Activated CD4-positive, alpha-beta memory T cell treated with anti-CD3 and anti-CD28 coated beads, Interleukin-2, amount 10 ng/mL, durations not matched to agents 7 days and 5 days (primary cell): ENCODE measurements at places on chromosomes 16 and 17. TPM values are rescaled to one million over a fixed set of nuclear protein-coding genes. Genes with fewer than 3 reads are reported as not detected.

The RNF222 gene
- 0.18 TPM for total RNA-seq

GRCh38 chr16:9484426-9484825, 393.0 kb downstream of the HAPSTR1 start:
- H3K36me3 ChIP-seq: no peaks in the 10 kb centered on the region
- H3K4me3 ChIP-seq: no peak overlapping the region
- H3K4me1 ChIP-seq: no peaks in the 10 kb centered on the region
- DNase-seq: no peak
- no peaks in the 10 kb centered on the region for H3K27me3 ChIP-seq

DNA sequence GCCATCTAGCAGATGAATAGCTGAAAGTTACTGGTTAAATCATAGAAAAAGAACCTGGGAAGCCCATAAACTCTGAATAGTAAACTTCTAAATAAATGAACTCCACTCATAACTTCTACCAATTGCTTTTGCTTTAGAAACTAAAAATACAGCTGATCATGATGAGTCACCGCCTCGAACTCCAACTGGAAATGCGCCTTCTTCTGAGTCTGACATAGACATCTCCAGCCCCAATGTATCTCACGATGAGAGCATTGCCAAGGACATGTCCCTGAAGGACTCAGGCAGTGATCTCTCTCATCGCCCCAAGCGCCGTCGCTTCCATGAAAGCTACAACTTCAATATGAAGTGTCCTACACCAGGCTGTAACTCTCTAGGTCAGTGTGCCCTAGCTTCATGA, 9.7 kb downstream of the KAT7 start:
- H3K36me3 ChIP-seq: peaks cover 78% of the 10 kb centered on the region
- H3K4me1 ChIP-seq: peaks cover 46% of the 10 kb centered on the region
- no peak for DNase-seq
- no peaks in the 10 kb centered on the region for H3K27me3 ChIP-seq
- H3K4me3 ChIP-seq: no peak overlapping the region

DNA sequence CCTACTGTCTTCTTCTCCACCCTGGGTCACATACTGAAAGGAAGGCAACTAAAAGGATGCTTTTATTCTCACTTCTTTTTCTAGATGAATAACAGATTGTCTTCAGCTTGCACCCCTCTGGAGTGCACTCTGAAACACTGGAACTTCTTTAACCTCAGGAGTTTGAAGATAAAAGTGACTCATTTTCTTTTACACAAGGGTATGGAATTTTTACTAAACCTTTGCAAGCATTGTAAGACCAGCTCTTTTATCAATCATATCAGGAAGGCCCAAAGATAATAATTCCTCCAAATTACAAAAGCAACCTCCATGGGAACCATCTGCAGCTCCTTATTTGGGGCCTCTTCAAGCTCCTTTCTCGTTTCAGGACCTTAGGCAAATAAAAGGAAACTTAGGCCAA, 193.5 kb upstream of the KIF2B start:
- no peak overlapping the region for H3K4me3 ChIP-seq
- H3K27ac ChIP-seq: no peak overlapping the region
- H3K27me3 ChIP-seq: no peaks in the 10 kb centered on the region
- no peak for DNase-seq
- H3K4me1 ChIP-seq: no peaks in the 10 kb centered on the region

GRCh38 chr17:16215002-16215272, 397 bp downstream of the NCOR1 start:
- no peaks in the 10 kb centered on the region for H3K27me3 ChIP-seq
- H3K4me1 ChIP-seq: peaks cover 49% of the 10 kb centered on the region
- H3K4me3 ChIP-seq: peak overlapping the region; percentile 97
- peak overlapping the region; percentile 71 for H3K27ac ChIP-seq
- peaks cover 10% of the 10 kb centered on the region for H3K36me3 ChIP-seq
- peak; percentile 38 for DNase-seq

The KCTD5 gene
- 35.9 TPM for total RNA-seq
